Natural killer cell (primary cell): ENCODE measurements at places on chromosomes 2 and 18. TPM values are rescaled to one million over a fixed set of nuclear protein-coding genes. Genes with fewer than 3 reads are reported as not detected.
A peak's percentile ranks its signal among the peaks of the same experiment; 100 is the strongest.

- DNase-seq, result no peak
- no peaks in the 10 kb centered on the region for H3K27me3 ChIP-seq
- no peaks in the 10 kb centered on the region for H3K36me3 ChIP-seq
- H3K4me1 ChIP-seq, result peaks cover 21% of the 10 kb centered on the region
- H3K27ac ChIP-seq, result no peak overlapping the region
Measured at GRCh38 chr18:35114305-35114704, 73.1 kb downstream of the MAPRE2 start.

- no peaks in the 10 kb centered on the region for H3K36me3 ChIP-seq
- H3K4me1 ChIP-seq, result no peaks in the 10 kb centered on the region
- H3K27me3 ChIP-seq, result no peaks in the 10 kb centered on the region
Measured at GRCh38 chr2:15076668-15077067, 444.2 kb downstream of the LRATD1 start.

GRCh38 chr2:197121756-197122385 is 188.7 kb downstream of the ANKRD44 start:
- peak; percentile 27 for DNase-seq
- peaks cover 14% of the 10 kb centered on the region for H3K4me1 ChIP-seq
- no peaks in the 10 kb centered on the region for H3K27me3 ChIP-seq
- H3K27ac ChIP-seq, result no peak overlapping the region

MERTK gene
- 0.45 TPM for total RNA-seq

DNA sequence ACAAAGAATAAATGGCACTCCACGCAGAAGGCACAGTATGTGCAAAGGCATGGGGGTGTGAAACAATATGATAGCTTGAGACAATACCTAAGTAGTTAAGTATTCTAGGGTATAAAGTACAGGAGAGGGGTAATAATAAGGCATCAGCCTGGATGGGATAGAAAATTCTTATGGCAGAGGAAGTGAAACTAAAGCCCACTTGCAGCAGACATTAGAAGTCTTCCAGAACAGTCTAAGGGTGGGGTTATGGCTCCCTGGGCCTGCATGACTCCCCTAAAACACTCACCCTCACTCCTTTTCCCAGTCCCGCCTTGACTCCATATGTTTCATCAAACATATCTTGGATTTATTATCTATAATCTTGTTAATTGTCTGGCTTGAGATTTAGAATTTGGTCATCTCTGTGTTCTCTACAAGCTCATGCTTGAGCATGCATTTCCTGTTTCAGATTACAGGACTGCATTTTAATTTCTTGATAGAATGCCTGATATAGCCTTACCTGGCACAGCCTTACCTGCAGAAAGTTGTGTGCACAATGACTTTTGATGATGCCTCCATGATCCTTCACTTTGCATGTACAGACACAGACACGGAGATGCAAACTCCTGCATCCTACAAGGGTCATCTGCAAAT is 28.5 kb upstream of the TMBIM1 start:
- no peaks in the 10 kb centered on the region for H3K27me3 ChIP-seq
- H3K27ac ChIP-seq, result no peak overlapping the region
- no peak overlapping the region for H3K4me3 ChIP-seq

IL1RL2 gene
- not detected for total RNA-seq

DNA sequence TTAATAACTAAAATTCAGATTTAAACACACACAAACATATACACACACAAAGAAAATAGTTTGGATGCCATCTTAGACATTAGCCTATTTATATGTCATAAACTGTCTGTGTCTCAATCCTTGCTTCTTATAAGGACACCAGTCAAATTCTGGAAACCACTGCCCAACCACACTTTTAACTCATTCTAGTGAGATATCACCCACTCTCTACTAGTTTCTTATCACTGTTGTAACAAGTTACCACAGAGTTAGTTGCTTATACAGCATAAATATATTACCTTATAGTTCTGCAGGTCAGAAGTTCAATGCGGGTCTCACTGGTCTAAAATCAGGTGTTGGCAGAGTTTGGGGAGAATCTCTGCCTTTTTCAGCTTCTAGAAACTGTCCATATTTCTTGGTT is 239.1 kb downstream of the MTX2 start:
- H3K4me1 ChIP-seq, result no peaks in the 10 kb centered on the region
- H3K27ac ChIP-seq, result no peak overlapping the region
- H3K4me3 ChIP-seq, result no peak overlapping the region
- DNase-seq, result no peak
- no peaks in the 10 kb centered on the region for H3K36me3 ChIP-seq

FSHR gene
- total RNA-seq, result not detected

GRCh38 chr2:225042800-225043167 is 516 bp upstream of the DOCK10 start:
- H3K27ac ChIP-seq, result peak overlapping the region; percentile 36
- no peaks in the 10 kb centered on the region for H3K27me3 ChIP-seq
- H3K4me3 ChIP-seq, result peak overlapping the region; percentile 26
- DNase-seq, result no peak
- H3K36me3 ChIP-seq, result no peaks in the 10 kb centered on the region
- peaks cover 18% of the 10 kb centered on the region for H3K4me1 ChIP-seq

ANKRD30BL gene
- not detected for total RNA-seq

GRCh38 chr18:33611525-33612135 is 33.6 kb downstream of the ASXL3 start:
- no peaks in the 10 kb centered on the region for H3K36me3 ChIP-seq
- DNase-seq, result no peak
- no peaks in the 10 kb centered on the region for H3K27me3 ChIP-seq
- no peaks in the 10 kb centered on the region for H3K4me1 ChIP-seq
- no peak overlapping the region for H3K4me3 ChIP-seq

GRCh38 chr2:176746411-176746810 is 466.2 kb upstream of the HNRNPA3 start:
- H3K4me1 ChIP-seq, result no peaks in the 10 kb centered on the region
- H3K36me3 ChIP-seq, result no peaks in the 10 kb centered on the region

- H3K36me3 ChIP-seq, result no peaks in the 10 kb centered on the region
- no peaks in the 10 kb centered on the region for H3K27me3 ChIP-seq
- DNase-seq, result no peak
- peaks cover 22% of the 10 kb centered on the region for H3K4me1 ChIP-seq
- H3K4me3 ChIP-seq, result no peak overlapping the region
Measured at GRCh38 chr2:234147335-234147861, 96.9 kb downstream of the SPP2 start.

DNA sequence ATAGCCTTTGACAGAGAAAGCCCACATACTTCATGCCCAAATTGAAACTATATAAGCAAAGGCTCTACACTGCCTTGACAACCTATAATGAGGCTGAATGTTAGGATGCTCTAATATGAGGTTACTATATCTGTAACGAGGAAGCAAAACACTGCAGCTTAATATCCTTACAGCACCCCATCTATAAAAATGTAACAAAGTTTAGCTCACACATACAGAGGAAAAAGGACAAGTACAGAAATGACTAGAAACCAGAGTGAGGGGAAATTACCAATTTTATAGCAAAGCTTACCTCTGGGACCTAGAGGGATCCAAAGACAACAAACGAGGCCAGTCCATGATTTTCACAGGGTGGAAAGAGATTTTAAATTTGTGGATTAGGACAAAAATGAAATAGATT is 138.5 kb downstream of the COL4A4 start:
- no peak overlapping the region for H3K27ac ChIP-seq
- DNase-seq, result no peak
- H3K4me1 ChIP-seq, result no peaks in the 10 kb centered on the region
- H3K36me3 ChIP-seq, result no peaks in the 10 kb centered on the region

GRCh38 chr2:45331410-45331786 is 279.7 kb downstream of the SRBD1 start:
- no peaks in the 10 kb centered on the region for H3K4me1 ChIP-seq
- no peaks in the 10 kb centered on the region for H3K27me3 ChIP-seq
- DNase-seq, result no peak
- no peak overlapping the region for H3K27ac ChIP-seq
- H3K36me3 ChIP-seq, result no peaks in the 10 kb centered on the region

SLC11A1 gene
- 35.5 TPM for total RNA-seq

DNA sequence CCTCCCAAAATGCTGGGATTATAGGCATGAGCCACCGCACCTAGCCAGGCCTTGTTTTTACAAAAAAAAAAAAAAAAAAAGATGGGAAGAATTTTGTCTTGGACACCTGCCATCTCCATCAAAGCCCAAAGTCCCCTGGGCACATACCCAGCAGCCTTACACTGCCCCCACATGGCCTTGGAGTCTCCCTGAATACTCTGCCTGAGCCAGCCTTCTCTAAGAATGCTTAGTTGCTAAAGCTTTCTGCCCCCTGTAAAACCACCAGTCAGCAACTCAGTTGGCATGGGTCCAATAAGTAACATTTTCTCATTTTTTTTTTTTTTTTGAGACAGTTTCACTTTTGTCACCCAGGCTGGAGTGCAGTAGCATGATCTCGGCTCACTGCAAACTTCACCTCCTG is 40.6 kb downstream of the SPC25 start:
- DNase-seq, result peak; percentile 13
- H3K36me3 ChIP-seq, result no peaks in the 10 kb centered on the region
- no peak overlapping the region for H3K27ac ChIP-seq
- H3K4me1 ChIP-seq, result no peaks in the 10 kb centered on the region

- H3K4me1 ChIP-seq, result no peaks in the 10 kb centered on the region
- no peak overlapping the region for H3K27ac ChIP-seq
- H3K36me3 ChIP-seq, result no peaks in the 10 kb centered on the region
- no peak overlapping the region for H3K4me3 ChIP-seq
- no peak for DNase-seq
Measured at GRCh38 chr2:144014103-144014502, 505.8 kb downstream of the ZEB2 start.

DNA sequence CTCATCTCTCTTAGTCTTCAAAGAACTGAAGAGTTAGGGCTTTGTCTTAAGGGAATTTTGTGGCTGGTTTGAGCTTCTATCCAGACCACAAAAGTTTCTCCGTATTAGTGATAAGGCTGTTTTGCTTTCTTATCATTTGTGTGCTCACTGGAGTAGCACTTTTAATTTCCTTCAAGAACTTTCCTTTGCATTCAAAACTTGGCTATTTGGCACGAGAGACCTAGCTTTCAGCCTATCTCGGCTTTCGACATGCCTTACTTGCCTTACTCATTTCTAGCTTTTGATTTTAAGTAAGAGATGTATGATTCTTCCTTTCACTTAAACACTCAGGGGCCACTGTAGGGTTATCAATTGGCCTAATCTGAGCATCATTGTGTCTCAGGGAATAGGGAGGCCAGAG is 29.9 kb downstream of the HDHD2 start:
- H3K27me3 ChIP-seq, result no peaks in the 10 kb centered on the region
- H3K36me3 ChIP-seq, result no peaks in the 10 kb centered on the region
- DNase-seq, result no peak
- no peak overlapping the region for H3K4me3 ChIP-seq
- no peak overlapping the region for H3K27ac ChIP-seq

ARHGAP15 gene
- 168 TPM for total RNA-seq
